HL-60 (cell line): ENCODE measurements at places on chromosomes 16 and 17.

- no peak for DNase-seq
These were observed 52.7 kb upstream of the SLC25A19 start for GRCh38 chr17:75341784-75342486.

DNA sequence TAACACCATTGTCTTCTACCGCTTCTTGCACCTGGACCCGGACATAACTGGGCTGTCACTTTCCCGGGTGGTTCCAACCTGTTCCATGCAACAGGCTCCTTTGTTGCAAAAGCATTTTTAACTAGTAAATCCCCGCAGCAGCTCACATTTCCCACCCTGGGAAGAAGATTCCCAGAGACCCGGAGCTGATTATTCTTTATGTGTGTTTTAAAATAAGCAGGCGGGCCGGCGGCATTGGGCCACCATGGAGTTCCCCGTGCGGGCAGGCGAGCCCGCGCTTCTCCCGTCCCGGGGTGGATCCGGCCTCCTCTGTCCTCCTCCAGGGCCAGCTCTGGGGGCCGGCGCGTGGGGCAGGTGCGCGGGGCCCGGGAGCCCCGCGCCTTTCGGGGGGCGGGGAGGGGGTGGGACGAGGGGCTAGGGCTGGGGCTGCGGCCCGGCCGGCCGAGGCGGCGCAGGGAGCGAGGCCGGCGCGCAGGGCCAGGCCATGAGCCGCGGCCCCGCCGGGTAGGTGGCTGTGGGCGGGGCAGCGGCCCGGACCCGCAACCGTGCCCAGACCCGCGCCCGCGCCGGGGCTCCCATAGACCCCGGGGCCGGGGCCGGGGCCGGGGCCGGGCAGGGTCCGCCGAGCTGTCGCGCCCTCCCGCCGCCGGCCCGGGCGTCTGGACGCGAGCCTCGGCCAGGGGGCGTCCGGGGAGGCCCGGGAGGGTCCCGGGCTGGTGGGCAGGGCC lies 1.7 kb downstream of the CRAMP1 start:
- no peak for DNase-seq

DNA sequence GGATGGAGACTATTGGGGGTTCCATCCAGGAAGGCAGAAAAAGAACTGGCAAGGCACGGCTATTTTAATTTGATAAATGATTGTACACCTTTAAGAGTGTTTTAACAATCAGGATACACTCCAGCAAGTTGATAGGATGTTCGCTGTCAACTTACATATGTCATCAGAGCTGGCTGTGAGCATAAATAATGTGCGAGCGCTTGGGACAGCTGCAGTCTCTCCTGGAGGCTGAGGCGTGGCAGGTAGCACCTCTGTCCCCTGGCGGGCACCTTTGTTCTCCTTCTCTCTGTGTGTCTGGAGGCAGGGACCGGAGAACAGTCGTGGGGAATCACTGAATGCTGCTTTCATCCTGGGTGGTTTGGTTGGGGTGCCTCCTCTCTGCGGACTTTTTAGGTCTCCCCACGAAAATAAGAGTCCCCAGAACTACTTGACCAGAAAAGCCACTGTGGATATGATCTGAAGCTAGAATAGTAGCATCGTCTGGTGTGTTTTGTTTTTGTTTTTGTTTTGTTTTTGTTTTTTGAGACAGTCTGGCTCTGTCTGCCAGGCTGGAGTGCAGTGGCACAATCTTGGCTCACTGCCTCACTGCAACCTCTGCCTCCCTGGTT lies 9.4 kb downstream of the BAHCC1 start:
- DNase-seq = no peak

GRCh38 chr17:63949576-63950250 lies 17.6 kb upstream of the CD79B start:
- no peak for DNase-seq

DNA sequence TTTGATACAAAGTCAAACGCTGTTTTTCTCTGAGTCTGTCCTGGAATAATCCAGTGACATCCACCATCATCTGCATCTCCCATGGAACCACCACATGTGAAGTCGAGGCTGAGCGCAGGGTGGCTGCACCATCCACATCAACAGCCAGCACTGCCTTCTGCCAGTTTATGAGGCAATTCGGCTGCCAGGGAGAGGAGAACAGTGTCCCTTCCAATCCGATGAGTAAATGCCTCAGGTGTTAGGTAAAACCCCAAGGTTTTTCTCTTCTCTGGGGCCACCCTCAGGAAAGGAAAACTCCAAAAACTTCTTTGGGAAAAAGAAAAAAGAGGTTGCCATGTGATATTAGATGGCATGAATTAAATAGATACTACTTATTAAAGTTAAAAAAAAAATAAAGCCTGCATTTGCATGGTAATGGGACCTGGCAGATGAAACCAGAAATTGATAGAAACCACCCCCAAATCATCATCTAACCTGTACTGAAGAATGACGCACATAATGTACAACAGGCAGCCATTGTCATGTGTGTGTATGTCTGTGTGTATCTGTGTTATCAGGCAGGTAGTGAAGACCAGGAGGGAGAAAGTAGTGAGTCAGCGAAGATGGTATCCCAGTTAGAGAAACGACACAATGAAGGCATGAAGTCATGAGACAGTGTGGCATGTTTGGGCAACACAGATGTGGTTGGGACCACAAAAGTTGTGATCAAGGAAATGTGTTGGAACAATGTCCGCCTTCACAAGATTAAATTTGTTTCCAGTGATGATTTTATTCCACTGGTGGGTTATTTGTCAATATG lies 478.7 kb downstream of the CDH13 start:
- no peak for DNase-seq

GRCh38 chr17:41615454-41615853 lies 2.9 kb upstream of the KRT16 start:
- DNase-seq = no peak

GRCh38 chr16:87465306-87465705 lies 27.5 kb downstream of the ZCCHC14 start:
- DNase-seq = peak; percentile 53

GRCh38 chr17:61005358-61005757 lies 327.7 kb downstream of the BCAS3 start:
- DNase-seq = no peak

GRCh38 chr17:72466606-72467005 lies 345.8 kb downstream of the SOX9 start:
- DNase-seq = no peak

GRCh38 chr16:86836503-86837129 lies 258.3 kb downstream of the FOXL1 start:
- no peak for DNase-seq

DNA sequence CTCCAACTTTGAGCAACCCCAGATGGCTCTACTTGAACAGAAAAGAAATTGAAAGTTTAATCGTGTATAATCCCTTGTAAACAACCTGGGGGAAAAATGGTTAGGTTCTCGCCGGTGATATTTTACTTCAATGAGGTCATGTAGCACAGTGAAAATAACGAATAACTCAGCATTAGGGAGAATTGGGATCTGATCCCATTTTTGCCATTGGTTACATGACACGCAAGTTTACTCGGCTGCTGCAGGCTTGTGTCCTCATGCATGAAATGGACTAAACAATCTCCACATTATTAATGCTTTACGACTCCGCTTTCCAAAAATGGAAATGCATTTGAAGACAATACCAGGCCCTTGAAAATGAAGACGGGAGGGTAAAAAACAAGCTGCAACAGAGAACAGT lies 45.5 kb upstream of the LRRC37A3 start:
- no peak for DNase-seq

- no peak for DNase-seq
These were observed 107.9 kb upstream of the HAS3 start for GRCh38 chr16:68997564-68997963.

GRCh38 chr16:8583732-8584131 lies 6.6 kb downstream of the TMEM114 start:
- no peak for DNase-seq

DNA sequence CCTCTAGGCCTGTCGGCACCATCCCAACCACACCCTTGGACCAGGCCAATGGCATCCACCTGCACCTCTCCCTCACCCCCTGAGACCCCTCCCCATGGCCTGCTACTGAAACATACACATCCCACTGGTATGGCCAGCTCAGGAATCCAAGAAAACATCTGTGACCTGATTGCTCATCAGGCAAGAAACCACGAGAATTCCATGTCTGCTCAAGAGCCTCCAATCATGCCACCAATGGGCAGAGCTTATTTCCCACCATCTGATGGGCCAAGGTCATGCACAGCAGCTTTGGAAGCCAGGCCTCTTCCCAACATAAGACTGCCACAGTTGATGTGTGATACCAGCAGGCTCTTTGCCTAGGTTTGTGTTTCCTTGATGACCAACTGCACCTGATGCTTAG lies 190.1 kb downstream of the C16orf78 start:
- no peak for DNase-seq

DNA sequence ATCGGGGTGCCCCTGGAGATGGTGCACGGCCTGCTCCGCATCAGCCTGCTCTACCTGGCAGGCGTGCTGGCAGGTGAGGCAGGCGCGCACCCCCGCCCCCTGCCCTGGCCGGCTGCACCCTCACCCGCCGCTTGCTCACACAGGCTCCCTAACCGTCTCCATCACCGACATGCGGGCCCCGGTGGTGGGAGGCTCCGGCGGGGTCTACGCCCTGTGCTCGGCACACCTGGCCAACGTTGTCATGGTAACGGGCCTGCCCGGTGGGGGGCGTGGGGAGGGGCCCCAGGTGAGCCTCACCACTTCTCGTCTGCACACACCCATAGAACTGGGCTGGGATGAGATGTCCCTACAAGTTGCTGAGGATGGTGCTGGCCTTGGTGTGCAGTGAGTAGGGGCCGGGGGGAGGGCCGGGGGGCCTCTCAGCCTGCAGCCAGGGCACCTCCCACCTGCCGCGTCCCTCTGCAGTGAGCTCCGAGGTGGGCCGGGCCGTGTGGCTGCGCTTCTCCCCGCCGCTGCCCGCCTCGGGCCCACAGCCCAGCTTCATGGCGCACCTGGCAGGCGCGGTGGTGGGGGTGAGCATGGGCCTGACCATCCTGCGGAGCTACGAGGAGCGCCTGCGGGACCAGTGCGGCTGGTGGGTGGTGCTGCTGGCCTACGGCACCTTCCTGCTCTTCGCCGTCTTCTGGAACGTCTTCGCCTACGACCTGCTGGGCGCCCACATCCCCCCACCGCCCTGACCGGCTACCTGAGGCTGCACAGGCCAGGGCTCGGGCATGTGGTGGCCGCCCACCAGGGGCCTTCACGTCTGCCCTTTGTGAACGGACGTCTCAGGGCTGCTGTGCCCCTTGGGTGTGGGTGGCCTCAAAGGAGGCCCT lies 2.1 kb downstream of the RHBDL1 start:
- DNase-seq = no peak

DNA sequence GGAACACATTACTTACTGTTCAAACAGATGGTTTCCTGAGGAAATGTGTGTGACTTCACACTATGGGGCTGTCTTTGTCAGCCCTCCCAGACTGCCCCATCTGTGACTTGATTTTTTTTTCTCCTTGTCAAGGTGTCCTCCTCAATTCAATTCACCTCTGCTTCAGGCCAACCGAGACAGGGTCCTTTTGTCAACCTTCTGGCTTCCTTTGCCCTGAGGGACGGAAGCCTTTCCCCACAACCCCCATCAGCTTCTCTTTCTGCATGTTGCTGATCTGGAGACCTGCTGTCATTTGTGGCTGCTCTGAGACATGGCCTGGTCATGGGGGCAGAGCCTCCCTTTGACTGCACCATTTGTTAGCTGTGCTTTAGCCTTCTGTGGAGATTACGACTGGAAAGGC lies 21.3 kb upstream of the RGS9 start:
- no peak for DNase-seq

GRCh38 chr16:4404247-4404966 lies 12.0 kb downstream of the CORO7 start:
- peak; percentile 46 for DNase-seq

- no peak for DNase-seq
These were observed 7.8 kb downstream of the LGALS3BP start for GRCh38 chr17:78971756-78972506.

DNA sequence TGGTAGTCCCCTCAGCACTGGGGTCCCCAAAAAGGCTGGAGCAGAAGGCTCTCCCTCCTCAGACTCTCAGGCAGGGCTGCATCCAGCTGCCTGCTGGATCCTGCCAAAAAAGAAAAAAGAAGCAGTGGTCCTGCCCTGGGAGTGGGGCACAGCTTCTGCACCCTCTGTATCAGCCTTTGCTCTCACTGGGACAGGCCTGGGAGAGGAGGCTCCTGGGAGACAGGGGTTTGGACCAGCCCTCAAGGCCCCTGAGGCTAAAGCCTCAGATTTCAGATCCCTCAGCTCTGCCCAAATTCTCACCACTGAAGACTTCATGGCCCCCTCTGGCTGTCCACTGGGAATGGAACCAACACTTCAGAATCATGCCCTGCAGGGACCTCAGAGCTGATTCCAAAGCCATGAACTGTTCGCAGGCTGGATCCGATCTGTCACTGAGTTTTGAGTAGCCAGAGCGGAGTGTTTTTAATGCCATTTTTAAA lies 96.9 kb downstream of the C16orf78 start:
- no peak for DNase-seq

DNA sequence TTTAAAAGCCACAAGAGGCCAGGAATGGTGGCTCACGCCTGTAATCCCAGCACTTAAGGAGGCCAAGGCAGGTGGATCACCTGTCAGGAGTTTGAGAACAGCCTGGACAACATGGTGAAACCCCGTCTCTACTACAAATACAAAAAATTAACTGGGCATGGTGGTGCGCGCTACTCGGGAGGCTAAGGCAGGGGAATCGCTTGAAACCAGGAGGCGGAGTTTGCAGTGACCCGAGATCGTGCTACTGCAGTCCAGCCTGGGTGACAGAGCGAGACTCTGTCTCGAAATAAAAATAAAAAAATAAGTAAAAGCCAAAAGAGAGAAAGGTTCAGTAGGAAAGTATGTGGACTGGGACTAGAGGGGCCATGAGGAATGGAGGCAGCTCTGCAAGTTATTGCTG lies 13.1 kb upstream of the ITGAL start:
- DNase-seq = no peak

DNA sequence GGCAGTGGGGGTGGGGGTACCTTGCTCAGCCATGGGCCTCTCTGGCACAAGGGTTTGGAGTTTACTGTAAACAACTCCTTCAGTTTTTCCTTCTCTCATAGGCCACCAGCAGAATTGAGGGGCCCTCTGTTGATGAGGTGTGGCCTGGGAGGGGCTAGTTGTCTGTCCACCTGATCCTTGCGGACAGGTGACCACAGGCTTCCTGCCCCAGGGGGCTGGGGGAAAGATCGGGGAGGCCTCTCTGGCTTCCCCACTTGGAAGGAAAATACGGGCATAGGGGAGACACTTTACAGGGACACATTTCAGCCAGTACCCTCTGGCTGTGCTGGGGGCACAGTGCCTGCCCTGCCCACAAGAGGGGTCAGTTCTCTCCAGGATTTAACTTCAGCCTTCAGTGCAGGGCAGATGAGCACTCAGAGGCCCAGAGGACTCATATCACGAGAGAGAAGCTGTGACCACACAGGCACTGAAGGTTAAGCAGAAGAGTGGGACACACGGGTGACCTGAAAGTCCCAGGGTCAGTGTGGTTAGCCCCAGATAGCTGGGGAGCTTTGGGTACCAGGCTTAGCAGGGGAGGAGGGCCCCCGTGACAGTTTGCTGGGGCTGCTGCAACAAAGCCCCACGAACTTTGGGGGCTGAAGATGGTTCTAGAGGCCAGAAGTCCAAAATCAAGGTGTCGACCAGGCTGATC lies 245.9 kb downstream of the SEC14L1 start:
- DNase-seq = no peak

GRCh38 chr16:11793840-11794239 lies 3.2 kb downstream of the ZC3H7A start:
- DNase-seq = no peak

GRCh38 chr17:8019665-8020650 lies 17.5 kb downstream of the GUCY2D start:
- DNase-seq = no peak

GRCh38 chr17:43832976-43833829 lies at the start of gene MPP3:
Gene MPP3, minus strand, starts transcription at chr17:43833146. Its CDS starts 1,240 bp downstream, at chr17:43831906.
- peak; percentile 59 for DNase-seq
